AG04450 (cell line): ENCODE measurements at places on chromosomes 1 and 21. TPM values are rescaled to one million over a fixed set of nuclear protein-coding genes. Genes with fewer than 3 reads are reported as not detected.

The DAP3 gene
- 150 and 152 TPM in 2 replicates for polyA plus RNA-seq

The POU3F1 gene
- not detected in 2 replicates for polyA plus RNA-seq

The LCE1C gene
- not detected in 2 replicates for polyA plus RNA-seq

The AKNAD1 gene
- 0.45 and 0.86 TPM in 2 replicates for polyA plus RNA-seq

The PSEN2 gene
- 12.1 and 13.6 TPM in 2 replicates for polyA plus RNA-seq

The FCRLB gene
- 0.48 TPM in 2 replicates for polyA plus RNA-seq

The AHDC1 gene
- polyA plus RNA-seq, result 2.8 and 3.0 TPM in 2 replicates

The SHE gene
- polyA plus RNA-seq, result not detected in 2 replicates

The AIRE gene
- polyA plus RNA-seq, result not detected in 2 replicates

The SPRR2E gene
- not detected in 2 replicates for polyA plus RNA-seq

The OR6K3 gene
- not detected in 2 replicates for polyA plus RNA-seq
